Activated CD8-positive, alpha-beta memory T cell treated with anti-CD3 and anti-CD28 coated beads for 1 hour (primary cell): ENCODE measurements at places on chromosomes 7 and 10.

GRCh38 chr10:130453721-130454542 is 317.7 kb downstream of the GLRX3 start:
- no peak for DNase-seq

- no peak for DNase-seq
These were observed 196.3 kb downstream of the DNAJC1 start for GRCh38 chr10:21807180-21807579.

DNA sequence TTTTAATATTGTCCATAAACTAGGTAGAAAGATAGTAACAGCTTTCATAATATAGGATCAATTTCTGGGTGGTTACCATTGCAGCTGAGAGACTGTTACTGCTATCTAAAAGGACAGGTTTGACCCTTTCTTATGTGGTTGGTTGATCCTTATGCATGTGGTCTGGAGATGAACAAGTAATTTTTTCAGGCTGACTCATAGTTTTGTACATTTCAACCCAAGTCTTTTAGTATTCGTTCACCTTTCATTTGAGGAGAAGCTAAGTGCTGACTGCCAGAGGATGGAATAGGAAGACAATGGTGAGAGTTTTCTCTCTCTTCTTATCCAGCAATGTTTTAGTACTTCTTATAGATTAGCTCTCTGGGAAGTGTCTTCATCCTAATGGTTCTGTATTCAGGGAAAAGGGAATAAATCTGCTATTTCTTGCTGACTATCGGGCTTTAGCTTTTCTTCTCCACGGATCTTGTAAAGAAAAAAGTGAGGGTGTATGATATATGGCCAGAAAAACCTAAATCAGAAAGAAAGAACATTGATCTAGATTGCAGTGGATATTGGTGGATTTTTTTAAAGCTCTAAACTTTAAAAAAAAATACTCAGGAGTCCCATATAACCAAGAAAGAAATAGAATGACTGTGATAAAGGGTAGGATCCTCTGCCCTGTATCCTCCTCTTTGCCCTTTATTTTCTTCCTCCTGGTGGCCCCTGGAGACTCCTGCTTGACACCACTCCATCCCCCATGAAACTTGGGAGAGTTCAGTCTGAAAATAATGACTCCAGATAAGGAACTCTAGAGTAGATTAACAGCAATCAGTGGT is 88.0 kb downstream of the CPED1 start:
- no peak for DNase-seq

DNA sequence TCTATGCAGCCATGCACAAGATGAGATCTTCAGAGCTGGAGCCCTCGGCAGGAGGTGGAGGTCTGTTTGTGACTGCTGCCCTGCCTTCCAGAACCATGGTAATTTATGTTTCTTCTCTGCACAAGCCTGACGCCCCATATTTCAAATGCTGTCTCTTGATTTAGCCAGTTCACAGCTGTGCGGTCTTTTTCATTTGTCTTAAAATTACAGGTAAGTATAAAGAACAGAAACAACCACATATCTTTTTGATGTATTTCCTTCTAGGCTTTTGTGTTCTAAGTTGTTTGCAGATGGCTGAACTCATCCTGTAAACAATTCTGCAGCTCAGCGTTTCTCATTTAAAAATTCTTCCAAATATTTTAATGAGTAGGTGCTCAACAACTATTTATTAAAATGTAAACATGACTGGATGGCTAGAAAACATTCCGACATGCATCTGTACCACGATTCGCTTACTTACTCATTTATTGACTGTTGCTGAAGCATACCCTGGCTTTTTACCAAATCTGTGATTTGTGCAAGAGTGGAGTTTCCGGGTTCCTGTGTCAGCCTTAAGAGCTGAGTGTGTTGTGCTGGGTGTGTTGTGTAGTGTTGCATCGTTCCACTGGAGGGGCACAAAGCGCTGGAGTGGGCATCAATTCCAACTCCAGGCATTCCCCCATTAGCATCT is 58.9 kb downstream of the PIP4K2A start:
- DNase-seq = no peak

- DNase-seq = no peak
These were observed 60.0 kb upstream of the ORC5 start for GRCh38 chr7:104267701-104268368.

DNA sequence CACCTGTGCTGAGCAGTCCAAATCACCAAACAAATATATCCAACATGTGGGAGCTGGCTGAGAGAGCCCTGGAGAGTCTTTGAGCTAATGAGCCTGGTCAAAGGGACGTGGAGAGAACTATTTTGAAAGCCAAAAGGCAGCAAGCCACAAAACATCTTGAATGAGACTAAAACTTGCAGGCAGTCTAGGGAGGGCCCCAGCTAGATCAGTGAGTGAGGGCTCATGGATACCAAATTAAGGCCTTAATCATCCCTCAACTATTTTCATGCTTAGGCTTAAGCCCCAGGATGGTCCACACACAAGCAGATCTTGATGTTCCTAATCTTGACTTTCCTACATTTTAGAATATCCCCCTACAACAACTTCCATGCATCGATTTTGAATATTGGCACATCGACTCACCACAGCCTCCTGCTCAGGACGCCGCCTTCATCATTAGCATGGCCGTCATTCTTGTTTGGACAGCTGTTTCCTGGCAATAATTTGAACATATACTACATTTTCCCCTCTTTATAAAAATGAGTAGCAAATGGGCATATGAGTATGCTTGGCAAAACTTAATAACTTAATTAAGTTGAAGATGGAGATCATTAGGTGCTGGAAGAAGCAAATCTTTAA is 86.9 kb upstream of the ADAM12 start:
- no peak for DNase-seq

- DNase-seq = no peak
These were observed 100.1 kb downstream of the ZRANB1 start for GRCh38 chr10:125041856-125042506.

DNA sequence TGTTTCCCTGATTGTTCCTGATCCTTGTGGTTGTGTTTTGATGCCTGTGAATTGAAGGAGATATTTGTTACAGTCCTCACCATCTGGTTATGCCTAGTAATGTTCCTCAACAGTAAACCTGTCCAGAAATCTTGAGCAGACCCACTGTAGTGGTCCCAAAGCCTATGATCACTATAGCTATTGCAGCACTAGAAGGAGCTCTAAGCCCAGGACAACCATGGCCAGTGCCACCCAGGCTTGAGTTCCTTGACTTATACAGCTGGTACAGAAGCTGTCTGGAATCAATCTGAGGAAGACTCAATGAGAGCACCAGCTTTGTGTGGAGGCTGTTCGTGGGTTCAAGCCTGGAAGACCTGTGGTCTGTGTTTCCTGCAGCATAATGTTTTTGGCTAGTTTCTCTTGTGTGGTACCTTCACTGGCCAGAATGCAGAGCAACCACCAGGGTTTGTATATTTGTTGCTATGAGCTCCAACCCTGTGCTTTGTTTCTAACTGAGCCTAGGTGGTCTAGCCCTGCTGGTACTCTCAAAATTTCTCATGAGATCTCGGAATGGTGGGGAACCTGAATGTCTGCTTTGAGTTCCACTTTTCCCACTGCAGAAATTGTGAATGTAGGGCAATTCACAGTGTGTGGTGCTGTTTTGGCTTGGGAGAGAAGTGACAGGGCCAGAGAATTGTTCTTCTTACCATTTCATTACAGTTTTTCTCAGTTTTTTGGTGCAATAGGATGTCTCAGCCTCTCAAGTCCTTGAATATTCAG is 355.2 kb downstream of the SUGCT start:
- DNase-seq = no peak

- DNase-seq = no peak
These were observed 25.5 kb downstream of the JAZF1 start for GRCh38 chr7:28155019-28155660.

DNA sequence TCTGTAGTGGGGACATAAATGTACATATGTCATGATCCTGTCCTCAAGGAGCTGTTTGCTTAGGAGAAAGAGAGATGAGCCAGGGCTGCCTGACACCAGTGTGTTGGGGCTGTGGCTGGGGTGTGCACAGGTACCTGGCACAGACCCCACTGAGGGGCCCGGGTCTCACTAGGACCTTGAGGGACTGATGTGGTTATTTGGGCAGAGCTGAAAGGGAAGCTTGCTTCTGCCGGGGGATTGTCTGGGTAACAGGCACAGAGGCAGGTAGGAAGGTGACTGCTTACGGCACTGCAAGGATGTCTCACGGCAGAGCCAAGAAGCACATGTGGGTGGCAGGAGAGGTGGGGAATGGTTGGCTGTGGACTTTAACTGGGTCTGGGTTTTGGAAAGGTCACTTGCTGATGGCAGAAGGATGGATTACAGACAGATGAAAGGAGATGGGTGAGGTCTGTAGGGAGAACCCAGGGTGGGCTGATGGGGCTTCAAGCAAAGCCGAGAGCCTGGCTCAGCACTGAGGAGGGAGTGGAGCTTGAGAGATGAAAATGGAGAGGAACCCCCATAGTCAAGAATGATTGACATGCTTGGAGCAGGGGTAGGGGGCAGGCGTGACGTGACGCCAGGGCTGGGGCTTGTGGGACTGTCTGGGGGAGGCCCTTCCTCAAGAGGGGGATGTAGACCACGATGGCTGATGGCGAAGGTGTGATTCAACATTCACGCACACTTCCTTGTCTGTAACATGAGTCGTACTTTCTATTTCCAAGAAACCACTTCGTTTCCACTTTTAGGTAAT is 207.7 kb upstream of the SHH start:
- DNase-seq = no peak

- no peak for DNase-seq
These were observed 177.0 kb downstream of the MYOF start for GRCh38 chr10:93305122-93305521.

DNA sequence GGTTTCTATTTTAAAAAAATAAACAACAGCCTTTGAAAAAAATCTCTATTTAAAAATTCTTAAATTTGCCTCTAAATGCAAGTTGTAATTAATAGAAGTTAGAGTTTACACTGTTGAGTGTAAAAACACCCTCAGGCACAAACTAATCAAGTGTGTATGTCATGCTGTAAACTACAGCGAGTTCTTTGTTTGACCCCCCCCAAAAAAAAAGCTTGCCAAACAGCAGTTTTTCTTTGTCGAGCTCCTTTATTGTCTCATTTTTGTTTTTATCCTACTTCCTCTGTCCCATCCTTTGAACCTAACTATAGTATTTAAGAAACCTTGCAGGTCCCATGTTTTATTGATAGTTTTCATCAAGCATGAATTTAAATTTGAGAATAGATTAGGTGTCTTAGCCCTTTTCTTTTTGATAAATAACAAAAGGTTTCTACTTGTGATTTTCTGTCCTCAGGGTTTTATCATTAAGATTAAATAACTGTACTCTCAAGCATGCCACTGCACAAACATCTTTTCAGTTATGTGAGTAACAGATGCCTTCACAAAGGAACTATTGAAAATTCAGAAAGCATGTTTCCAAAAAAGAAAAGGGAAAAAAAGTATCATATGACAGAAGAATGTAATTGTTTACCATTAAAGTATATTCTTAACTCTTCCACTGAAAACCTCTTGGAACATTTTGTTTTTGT is 176.0 kb downstream of the ARID5B start:
- DNase-seq = no peak
